Glutamatergic neuron (in vitro differentiated cells): ENCODE measurements at places on chromosomes 3 and 15. TPM values are rescaled to one million over a fixed set of nuclear protein-coding genes. Genes with fewer than 3 reads are reported as not detected.

CFAP100 gene
- total RNA-seq, result not detected

DPH6 gene
- total RNA-seq, result 14.2 TPM

EFCC1 gene
- total RNA-seq, result not detected

ZNF445 gene
- total RNA-seq, result 66.8 TPM

MUC13 gene
- not detected for total RNA-seq

HRG gene
- not detected for total RNA-seq

PLCH1 gene
- total RNA-seq, result 1.1 TPM

HYAL3 gene
- total RNA-seq, result 6.9 TPM

SLC28A2 gene
- total RNA-seq, result not detected

TRIM42 gene
- not detected for total RNA-seq

CHL1 gene
- total RNA-seq, result 35.5 TPM

ACTL6A gene
- total RNA-seq, result 58.8 TPM

RTP1 gene
- total RNA-seq, result not detected

ITGB5 gene
- total RNA-seq, result 12.8 TPM

FGF12 gene
- total RNA-seq, result 33.1 TPM

USP4 gene
- 70.0 TPM for total RNA-seq

OCA2 gene
- 1.7 TPM for total RNA-seq

LNP1 gene
- total RNA-seq, result 2.0 TPM

PLSCR5 gene
- total RNA-seq, result not detected

CMTM8 gene
- not detected for total RNA-seq

TGM4 gene
- total RNA-seq, result not detected

RASL12 gene
- 0.44 TPM for total RNA-seq

BCL2A1 gene
- not detected for total RNA-seq

C3orf52 gene
- total RNA-seq, result 1.4 TPM

ISLR2 gene
- 21.1 TPM for total RNA-seq

RASSF1 gene
- 27.8 TPM for total RNA-seq

AHSG gene
- not detected for total RNA-seq

TIMP4 gene
- total RNA-seq, result not detected

STRA6 gene
- total RNA-seq, result 8.4 TPM

UCN2 gene
- total RNA-seq, result 4.3 TPM

CXCR6 gene
- total RNA-seq, result not detected

SERINC4 gene
- not detected for total RNA-seq

CKMT1A gene
- 15.7 TPM for total RNA-seq

PARP15 gene
- total RNA-seq, result 0.29 TPM

POLQ gene
- total RNA-seq, result 2.4 TPM

BTLA gene
- not detected for total RNA-seq

MOBP gene
- not detected for total RNA-seq

TPRG1 gene
- total RNA-seq, result 1.3 TPM

TRH gene
- 1.7 TPM for total RNA-seq

SMCO1 gene
- not detected for total RNA-seq

GOLGA8M gene
- not detected for total RNA-seq

PRTG gene
- total RNA-seq, result 19.4 TPM

GPR149 gene
- total RNA-seq, result 0.25 TPM
